Activated CD4-positive, CD25-positive, alpha-beta regulatory T cell treated with anti-CD3 and anti-CD28 coated beads, Interleukin-2, amount 50 U/mL, for 16 hours (primary cell): ENCODE measurements at places on chromosomes 1 and 21.

- DNase-seq = no peak
These were observed 20.8 kb downstream of the SLC45A1 start for GRCh38 chr1:8338526-8339202.

GRCh38 chr1:69441496-69441895 is 126.2 kb upstream of the LRRC7 start:
- DNase-seq = no peak

GRCh38 chr1:89172468-89173143 is 3.2 kb downstream of the GBP7 start:
- DNase-seq = no peak

GRCh38 chr1:11342621-11343032 is 69.6 kb downstream of the UBIAD1 start:
- DNase-seq = no peak

- DNase-seq = no peak
These were observed 16.9 kb downstream of the CCT8 start for GRCh38 chr21:29056538-29057050.

GRCh38 chr1:64515427-64515826 is 45.5 kb downstream of the CACHD1 start:
- DNase-seq = no peak

DNA sequence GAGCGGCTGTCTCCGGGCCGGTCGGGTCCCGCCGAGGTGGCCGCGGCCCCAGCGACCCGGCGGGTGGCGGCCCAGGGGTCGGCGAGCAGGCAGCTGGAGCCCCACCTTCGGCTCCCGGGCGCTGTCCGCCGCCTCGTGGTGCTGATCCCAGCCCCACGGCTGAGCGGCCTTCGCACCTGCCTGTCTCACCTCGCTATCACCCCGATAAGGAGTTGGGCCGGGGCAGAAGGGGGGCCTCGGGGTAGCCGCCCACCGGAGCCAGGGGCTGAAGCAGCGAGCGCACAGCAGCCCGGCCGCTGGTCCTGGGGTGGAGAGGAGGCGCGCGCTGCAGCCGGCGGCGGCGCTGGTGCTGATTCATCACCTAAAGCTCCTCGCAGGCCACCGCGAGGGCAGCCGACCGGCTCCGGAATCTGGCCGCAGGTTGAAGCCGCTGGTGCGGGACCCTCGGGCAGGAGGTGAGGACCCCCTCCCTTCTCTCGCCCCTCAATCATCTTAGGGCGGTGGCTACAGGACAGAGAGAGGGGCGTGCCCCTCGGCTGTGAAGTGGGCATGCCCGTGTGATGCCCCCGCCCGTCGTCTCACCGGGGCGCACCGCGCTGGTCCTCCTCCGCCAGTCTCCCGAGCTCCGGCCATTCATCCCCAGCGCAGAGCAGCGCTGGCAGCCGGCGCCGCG is 575 bp downstream of the TRIM67 start:
- DNase-seq = no peak

- DNase-seq = no peak
These were observed 128.1 kb upstream of the VAMP3 start for GRCh38 chr1:7642781-7643529.

DNA sequence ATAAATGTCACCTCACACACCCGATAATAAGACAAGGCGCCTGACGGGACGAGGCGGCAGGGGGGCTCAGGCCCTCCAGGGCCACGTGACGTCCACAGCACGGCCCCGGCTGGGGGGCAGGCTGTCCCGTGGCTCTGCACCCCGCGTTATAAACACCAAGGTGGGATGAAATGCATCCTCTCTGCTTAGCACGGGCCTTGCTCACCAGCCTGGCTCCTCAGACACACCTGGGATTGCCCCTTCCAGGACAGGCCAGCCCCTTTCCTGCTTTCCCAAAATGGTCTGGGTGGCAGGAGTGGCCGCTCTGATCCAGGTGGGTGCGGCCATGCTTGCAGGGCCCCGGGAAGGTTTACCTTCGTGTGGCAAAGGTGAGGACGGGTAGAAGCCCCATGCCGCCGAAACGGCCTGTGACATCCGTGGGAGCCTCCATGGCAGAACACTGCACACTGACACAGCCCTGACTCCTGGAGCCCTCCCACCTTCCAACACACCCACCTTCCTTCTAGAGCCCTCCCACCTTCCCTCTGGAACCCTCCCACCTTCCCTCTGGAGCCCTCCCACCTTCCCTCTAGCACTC is 35.9 kb downstream of the SLC19A1 start:
- no peak for DNase-seq

DNA sequence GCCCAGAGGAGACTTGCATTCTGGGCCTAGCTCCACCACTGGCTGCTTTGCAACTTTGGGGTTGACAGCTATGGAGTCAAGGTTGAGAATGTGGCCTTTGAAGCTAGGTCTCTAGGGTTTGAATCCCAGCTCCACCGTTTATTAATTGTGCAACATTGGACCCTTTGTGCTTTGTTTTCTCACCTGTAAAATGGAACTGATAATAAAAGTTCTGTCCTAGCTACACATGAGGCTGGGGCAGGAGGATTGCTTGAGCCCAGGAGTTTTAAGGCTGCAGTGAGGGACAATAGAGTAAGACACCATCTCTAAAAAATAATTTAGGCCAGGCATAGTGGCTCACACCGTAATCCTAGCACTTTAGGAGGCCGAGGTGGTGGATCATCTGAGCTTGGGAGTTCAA is 15.2 kb upstream of the LMNA start:
- DNase-seq = no peak

GRCh38 chr1:78388275-78388674 is 102.5 kb upstream of the PTGFR start:
- no peak for DNase-seq

DNA sequence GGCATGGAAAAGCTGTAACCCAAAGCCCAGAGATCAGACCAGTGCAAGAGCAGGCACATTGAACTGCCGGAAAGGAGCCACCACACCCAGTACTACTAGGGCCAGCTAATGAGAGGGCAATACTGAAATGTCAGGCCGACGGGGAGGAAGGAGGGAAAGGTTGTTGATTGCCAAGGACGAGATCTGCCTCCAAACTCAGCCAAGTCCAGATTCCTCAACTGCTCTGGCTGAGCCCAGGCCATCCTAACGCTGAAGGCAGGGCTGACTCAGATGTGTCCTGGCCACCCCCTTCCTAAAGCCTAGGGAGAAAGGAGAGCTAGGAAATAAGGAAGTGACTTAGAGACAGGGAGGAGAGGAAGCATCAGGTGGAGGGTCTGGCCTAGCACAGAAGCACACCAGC is 42.1 kb upstream of the IPO9 start:
- no peak for DNase-seq

GRCh38 chr1:233244183-233244582 is 51.3 kb downstream of the PCNX2 start:
- DNase-seq = no peak

DNA sequence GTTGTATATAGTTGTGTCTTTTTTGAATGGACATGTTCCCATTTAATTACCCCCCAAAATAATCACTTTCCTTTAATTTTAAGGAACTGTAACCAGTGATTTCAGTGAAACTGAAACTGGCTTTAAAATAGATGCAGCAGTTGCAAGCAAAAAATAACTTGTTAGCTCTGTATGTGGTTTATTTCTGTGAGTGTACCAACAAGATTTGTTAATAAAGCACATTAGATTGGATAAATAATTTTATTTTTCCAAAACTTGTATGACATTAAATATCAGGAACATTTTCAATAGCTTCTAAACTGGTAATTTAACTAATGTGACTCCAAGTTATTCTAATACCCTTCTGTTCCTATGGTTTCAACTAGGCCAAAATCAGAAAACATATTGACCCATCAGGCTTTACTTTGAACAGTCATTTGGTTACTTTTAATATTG is 184.3 kb upstream of the CACYBP start:
- DNase-seq = no peak

DNA sequence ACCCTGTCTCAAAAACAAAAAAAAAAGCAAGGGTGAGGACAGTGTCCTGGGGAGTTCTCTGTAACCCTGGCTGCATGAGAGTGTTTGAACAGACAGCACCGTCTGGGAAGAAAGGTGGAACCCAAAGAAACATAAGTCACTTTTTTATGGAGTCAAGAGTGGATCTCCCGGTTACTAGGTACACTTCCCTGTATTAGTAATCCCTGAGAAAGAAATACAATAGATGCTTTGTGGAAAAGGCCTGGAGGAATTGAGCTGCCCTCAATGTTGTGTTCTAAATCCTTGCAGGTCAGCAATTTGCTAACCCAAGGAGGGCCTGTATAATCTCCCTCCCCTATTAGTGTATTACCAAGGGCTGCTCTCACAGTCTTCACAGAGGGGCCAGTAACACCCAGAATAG is 16.6 kb downstream of the DEGS1 start:
- DNase-seq = no peak

DNA sequence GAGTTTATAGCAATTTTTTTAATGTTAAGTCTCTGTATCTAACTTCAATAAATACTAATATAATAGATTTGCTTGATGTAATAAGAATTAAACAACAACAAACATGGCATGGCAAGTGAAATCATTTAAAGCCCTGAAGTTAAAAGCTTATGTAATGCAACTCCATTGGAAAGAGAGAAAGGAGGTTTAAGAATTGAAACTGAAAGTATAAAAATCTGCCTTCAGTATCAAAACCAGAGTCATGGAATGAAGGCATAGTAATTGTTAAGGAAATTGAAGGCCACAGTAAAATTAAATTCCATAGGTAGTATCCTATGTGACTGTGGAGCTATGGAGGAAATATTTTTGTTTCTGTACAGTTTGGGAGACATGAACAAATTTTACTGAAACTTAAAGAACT is 55.1 kb downstream of the PRDX6 start:
- DNase-seq = no peak
